ENCODE measurements at places on chromosomes 4 and X.

GRCh38 chrX:16786791-16787735, 797 bp downstream of the TXLNG start:
- peak; percentile 0 for DNase-seq

DNA sequence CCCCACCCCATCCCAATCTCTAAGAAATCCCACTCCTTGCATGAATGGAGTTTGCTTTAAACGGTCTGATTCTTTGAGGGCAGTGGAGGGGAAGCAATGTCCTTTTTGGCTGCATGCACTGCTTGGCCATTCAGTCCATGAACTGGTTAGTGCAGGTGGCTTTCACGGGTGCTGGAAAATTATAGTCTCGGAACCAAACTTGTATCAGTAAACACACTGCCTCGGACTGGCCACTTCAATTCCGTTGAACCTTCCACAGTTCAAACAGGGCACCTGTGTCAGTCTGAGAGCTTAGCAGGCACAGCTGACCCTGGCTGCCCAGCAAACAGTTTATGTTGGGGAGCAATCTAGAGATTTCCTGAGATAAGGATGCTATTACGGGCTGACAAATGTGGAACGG, 255.6 kb downstream of the DHX15 start:
- no peak for DNase-seq

- DNase-seq: peak; percentile 3
These were observed at the start of gene SCML2 for GRCh38 chrX:18354369-18355223. SCML2 (minus strand) TSS chrX:18354688; CDS start chrX:18334071, 20,617 bp downstream.

GRCh38 chrX:101206471-101206870, 13.1 kb upstream of the DRP2 start:
- no peak for DNase-seq

- DNase-seq: no peak
These were observed 72.9 kb downstream of the WDR19 start for GRCh38 chr4:39255266-39255665.

DNA sequence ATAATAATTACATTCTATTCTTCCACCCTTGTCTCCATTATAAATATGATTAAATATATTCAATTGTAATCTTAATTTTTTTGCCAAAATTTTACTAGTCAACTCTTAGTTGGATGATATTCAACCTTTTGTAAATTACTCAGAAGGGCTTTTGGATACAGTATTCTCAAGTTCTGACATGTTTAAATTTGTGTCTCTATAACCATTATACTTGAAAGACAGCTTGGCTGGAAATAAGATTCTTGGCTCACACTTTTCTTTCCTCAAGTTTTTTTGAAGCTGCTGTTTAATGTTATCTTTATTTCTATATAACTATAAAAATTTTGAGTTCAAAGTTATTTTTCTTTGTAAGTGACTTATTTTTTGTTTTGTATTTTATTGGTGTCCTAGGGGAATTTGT, 214.4 kb downstream of the ARAP2 start:
- DNase-seq: no peak

All from KG1 (cell line).